ENCODE measurements at places on chromosomes 1 and 21. TPM values are rescaled to one million over a fixed set of nuclear protein-coding genes. Genes with fewer than 3 reads are reported as not detected.

DNA sequence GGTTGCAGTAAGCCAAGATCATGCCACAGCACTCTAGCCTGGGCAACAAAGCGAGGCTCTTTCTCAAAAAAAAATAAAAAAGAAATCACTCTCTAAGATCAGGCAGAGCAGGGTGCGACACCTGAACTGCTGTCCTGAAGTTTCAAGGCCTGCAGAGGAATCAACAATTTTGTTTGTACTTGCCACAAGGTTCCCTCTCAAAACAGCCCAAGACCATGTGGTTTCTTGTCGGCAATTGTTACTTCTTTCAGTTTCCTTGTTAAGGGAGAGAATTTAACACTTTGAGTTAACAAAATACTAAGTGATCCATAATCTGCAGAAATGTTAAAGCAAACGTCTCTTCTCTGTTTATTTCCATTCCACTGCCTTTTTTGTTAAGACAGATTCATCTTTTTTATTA, 36.5 kb downstream of the MACO1 start:
- no peak for DNase-seq

Gene ANKRD65
- 1.6 TPM for total RNA-seq

- peak; percentile 65 for DNase-seq
Observed at GRCh38 chr1:229114850-229115365, 156.0 kb upstream of the RAB4A start.

DNA sequence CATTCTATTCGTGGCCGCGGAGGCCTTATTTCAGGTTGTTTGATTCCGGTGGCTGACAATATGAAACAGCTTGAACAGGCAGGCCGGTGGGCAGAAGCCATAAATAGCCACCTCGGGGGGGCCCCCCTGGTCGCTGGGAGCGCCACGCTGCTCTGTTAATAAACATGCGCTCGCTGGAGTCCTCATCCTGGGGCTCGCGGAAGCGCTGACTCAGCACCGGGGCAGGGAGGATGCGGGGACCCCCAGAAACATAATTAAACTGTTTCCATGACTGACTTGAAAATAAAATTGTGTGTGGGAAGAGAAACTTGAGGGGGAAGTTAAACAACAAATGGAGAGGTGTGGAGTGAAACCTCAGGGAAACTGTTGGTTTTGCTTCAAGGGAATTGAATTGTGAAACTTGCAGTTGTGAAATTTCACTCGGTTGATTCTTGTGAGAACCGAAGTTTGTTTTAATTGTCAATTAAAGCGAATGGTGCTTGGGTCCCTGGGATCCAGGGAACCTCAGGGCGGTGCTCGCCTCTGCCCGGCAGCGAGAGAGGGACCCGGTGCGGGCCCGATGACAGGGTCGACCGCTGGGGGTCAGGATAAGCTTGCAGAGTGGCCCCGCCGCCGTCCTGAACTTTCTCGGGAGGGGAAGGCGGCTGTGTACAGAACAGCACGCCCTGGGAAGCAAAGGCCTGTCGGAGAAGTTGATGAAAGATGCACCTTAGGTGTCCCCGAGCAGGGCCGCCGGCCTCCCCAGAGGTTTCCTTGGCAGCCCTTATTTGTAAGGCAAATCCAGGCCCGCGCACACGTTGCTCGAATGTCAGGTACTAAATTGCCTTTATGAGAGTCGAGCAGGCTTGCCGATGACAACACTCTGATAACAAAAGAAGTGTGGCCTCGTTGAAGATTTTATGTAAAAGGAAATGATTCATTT, 176.9 kb upstream of the LMO4 start:
- DNase-seq = peak; percentile 94

- peak; percentile 40 for DNase-seq
Observed at GRCh38 chr1:109623601-109624161, 4.0 kb downstream of the AMPD2 start.

GRCh38 chr1:173176246-173176645, 30.9 kb downstream of the TNFSF4 start:
- DNase-seq = no peak

DNA sequence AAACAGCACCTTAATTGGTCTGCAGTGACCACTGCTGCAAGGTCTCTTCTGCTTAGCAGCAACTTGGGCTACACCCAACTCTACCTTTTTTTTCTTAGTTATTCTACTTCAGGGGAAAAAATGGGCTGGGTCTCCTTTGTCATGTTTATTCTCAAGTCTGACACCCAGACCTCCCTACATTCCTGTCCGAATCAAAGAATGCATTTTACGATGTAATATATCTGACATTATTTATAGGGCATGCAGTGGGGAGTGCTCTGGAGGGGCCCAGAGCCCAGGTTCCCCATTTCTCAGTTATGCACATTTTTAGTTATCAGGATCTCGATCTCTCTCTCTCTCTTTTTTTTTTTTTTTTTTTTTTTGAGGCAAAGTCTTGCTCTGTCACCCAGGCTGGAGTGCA, 50.5 kb downstream of the OPTC start:
- no peak for DNase-seq

DNA sequence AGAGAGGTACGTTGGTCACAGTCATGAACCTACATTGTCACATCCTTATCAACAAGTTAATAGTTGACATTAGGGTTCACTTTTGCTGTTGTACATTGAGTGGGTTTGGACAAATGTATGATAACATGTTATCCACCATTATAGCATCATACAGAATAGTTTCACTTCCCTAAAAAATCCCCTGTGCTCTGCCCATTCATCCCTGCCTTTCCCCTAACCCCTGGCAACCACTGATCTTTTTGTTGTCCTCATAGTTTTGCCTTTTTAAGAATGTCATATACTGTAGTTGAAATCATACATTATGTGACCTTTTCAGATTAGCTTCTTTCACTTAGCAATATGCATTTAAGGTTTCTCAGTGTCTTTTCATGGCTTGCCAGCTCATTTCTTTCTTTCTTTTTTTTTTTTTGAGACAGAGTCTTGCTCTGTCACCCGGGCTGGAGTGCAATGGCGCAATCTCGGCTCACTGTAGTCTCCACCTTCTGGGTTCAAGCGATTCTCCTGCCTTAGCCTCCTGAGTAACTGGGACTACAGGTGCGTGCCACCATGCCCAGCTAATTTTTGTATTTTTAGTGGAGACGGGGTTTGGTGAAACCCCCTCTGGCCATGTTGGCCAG, 50.6 kb downstream of the UCK2 start:
- DNase-seq = no peak

Gene RNU1-2
- total RNA-seq = 2,322 TPM

GRCh38 chr1:210250665-210250997, 18.0 kb downstream of the SERTAD4 start:
- DNase-seq = peak; percentile 89

Gene LCK
- total RNA-seq = 4.4 TPM

GRCh38 chr1:208929575-208929974, 653.9 kb upstream of the CAMK1G start:
- no peak for DNase-seq

DNA sequence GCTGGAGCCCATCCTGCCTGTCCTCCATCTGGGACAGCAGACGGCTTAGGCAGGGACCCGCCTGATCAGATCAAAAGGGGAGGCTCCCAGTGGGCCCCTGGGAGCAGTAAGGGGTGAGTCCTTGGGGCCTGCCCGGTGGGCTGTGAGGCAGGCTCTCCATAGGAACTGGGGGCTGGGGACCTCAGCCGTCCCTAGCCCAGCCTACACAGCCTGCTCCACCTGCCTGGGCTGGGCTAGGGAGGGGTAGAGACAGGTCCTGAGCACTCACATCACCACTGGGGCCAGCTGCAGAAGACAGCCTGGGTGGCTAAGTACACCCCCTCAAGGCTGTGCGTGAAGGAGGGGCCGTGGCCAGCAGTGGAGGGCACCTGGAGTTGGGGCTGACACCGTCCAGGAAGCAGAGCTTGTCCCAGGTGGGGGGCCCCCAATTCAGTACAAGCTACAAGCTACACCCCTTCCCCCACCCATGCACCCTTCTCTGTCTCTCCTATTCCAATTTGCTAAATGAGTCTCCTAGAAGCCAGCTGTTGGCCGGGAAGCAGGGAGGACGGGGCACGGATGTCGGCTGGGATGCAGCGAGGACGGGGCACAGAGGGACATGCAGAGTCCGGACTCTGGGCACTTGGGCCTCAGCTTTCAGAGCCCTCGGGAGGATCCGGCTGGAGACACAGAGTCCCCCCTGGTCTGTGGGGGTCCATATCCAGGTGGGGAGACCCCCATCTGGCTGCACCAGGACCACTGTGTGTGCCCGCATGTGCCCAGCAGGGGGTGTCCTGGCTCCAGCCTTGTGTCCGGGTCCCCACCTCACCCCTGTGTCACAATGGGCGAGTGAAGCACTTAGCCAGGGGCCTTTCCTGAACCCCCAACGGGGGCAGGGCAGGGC, 1.7 kb downstream of the ISG15 start:
- DNase-seq = peak; percentile 71

GRCh38 chr1:1272341-1273208, 1.1 kb downstream of the UBE2J2 start:
- DNase-seq = no peak

Gene GPX7
- 20.3 TPM for total RNA-seq

Gene RCSD1
- 0.38 TPM for total RNA-seq

GRCh38 chr1:199041173-199041914, 402.5 kb downstream of the PTPRC start:
- DNase-seq = no peak

DNA sequence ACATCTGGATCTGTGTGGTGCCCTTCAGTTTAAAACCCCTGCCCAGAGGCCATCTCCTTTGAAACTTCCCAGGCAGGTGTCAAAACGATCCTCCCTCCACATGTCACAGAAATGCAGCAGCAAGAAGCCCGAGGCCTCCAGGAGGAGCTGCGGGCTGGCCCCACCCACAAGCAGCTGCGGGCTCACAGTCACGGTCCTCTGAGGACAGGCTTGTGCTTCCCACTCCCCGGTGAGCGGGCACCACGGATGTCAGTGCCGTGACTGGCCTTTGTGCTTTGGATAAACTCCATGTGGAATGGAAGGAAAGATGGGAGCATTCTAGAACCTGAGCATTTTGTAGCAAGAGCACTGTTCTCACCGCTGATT, 65.8 kb downstream of the SIK1 start:
- DNase-seq = peak; percentile 60

GRCh38 chr1:240468656-240469055, 143.3 kb downstream of the GREM2 start:
- no peak for DNase-seq

- DNase-seq = no peak
Observed at GRCh38 chr1:27166351-27166802, 11.5 kb upstream of the SLC9A1 start.

GRCh38 chr1:30575066-30575465, 148.3 kb downstream of the MATN1 start:
- no peak for DNase-seq

DNA sequence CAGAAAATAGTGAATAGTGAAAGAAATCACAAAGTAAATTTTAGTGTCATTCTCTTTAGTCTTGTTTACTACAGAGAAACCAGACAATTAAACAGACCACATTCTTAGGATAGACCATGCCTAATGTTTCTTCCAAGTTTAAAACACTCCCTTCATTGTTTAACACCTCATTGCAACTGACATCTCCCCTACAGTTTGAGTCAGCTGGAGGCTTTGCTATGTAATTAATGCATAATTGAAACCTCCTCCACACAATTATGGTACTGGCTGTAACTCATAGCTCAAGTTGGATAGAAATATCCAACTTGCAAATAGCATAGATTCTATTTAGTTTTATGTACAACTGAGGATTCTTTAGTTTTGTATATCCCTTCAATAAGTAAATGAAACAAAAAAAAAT, 35.2 kb upstream of the B3GALT2 start:
- no peak for DNase-seq

DNA sequence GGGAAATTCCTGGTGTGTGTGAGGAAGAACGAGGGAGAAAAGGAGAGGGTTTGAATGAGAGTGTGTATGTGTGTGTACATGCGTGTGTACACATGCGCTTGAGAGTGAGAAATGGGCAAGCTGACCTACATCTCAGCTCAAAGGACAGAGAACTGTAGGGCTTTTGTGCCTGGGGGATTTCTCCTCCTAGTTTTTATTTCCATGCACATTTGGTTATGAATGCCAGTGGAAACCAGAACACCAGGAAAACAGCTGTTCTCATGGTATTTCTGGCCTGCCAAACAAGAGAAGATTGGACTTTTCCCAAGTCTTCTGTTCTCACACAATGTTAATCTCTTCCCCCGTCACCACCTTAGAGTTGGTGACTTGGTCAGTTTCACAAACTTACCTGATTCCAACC, 45.2 kb downstream of the SLC44A3 start:
- no peak for DNase-seq

Gene FBXO2
- 55.3 TPM for total RNA-seq

GRCh38 chr1:202600432-202601041, 109.7 kb downstream of the SYT2 start:
- no peak for DNase-seq

DNA sequence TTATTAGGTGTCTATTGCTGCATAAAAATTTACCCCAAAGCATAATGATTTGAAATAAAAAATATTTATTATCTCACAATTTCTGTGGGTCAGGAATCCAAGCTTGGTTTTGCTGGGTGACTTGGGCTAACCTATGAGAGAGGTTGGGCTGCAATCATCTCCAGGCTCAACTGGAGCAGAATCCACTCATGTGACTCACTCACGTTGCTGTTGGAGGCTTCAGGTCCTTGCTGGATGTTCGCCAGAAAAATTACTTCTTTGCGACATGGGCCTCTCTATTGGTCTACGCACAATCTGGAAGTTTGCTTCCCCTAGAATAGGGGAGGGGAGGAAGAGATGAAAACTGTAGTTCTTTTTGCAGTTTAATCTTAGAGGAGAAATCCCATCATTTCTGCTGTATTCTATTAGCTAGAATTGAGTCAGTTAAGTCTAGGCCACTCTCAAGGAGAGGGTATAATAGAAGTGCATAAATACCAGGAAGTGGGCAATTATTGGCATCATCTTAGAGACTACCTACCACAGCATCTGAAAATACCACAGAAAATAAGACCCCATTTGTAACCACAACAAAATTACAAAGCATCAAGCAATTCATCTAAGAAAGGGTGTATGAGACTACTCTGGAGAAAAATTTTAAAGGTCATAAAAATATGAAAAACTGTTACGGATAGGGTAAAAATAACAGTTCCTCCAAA, 5.7 kb upstream of the FASLG start:
- no peak for DNase-seq

- DNase-seq = no peak
Observed at GRCh38 chr1:31069392-31069791, 3.9 kb upstream of the PUM1 start.

Gene ZBTB37
- 22.3 TPM for total RNA-seq

GRCh38 chr1:3658231-3658615, 5.9 kb downstream of the TP73 start:
- DNase-seq = no peak

Gene SYPL2
- 0.38 TPM for total RNA-seq

DNA sequence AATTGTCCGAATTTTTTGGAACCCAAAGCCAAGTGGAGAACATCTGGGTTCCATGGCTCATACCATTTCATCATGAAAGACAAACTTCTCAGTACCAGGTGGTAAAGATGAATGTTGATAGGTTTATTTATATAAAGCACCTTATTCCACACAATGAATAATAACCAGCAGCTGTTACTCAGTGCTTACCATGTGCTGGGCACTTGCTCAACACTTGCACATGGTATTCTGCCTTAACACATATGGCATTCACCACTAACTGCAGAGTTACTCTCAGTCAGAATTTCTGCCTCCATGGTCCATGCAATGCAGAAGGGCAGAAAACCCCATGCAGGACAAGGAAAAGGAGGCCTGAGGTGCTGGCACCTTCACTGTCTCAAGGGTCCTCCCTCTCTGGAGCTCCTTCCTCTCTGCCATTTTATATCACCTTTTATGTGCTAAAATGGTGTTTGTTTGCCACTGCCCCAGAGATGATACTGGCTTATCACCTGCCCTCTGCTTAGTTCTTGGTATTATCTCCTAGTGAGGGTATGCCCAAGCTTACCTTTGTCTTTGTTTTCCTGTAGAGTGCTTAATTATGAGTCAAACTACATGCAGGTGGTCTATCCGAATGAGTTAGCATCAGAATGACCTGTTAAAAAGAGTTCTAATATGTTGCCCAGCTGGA, 76.7 kb upstream of the ZNF326 start:
- no peak for DNase-seq
